ENCODE measurements at places on chromosomes 11 and 22. TPM values are rescaled to one million over a fixed set of nuclear protein-coding genes. Genes with fewer than 3 reads are reported as not detected.

TPBGL gene
- not detected for total RNA-seq

MYBPC3 gene
- total RNA-seq: not detected

OR52H1 gene
- total RNA-seq: not detected

RASL10A gene
- total RNA-seq: 1.5 TPM

GRCh38 chr11:85105868-85106267 lies 521.3 kb downstream of the DLG2 start:
- DNase-seq: no peak

DNA sequence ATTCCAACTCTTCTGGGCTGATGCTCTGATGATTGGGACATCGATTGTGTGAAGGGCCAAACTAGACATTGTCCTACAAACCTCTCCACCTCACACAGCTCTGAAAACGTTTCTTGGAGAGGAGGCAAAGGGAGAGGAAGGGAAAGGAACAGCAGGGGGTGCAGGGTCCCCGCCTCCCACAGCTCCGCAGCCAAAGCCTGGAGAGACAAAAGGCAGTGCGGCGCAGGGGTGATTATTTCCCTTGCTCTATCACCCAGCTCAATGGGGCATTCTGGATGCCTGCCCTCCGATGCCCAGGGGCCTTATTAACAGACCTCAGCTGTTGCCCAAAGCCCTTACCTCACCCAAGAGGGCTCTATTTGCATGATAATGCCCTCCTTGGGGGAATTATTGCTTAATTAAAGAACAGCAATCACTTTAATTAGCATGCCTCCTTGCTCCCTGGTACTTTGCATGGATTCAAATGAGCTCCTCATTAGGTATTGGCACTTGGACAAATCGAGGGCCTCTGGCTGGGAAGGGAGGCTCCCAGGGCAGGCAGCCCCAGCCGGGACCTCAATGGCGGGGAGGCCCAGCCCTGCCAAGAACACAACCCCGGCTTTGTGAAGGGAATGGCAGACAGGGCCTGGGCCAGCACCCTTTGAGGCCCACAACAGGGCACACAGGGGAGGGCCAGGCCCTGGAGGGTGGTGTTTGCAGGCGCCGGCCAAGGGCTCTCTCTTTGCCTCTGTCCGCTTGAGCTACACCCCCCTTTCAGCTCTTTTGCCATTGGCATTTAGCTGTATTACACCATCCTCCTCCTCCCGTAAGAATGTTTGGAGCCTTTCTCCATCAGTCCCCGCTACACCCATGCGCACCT lies 19.8 kb upstream of the CDON start:
- DNase-seq: no peak

- DNase-seq: no peak
Measured at GRCh38 chr11:2129308-2129698, 9.9 kb downstream of the IGF2 start.
